ENCODE measurements at places on chromosomes 4 and X.

- DNase-seq, result no peak
These were observed 142.7 kb upstream of the NALF2 start for GRCh38 chrX:69361311-69361845.

DNA sequence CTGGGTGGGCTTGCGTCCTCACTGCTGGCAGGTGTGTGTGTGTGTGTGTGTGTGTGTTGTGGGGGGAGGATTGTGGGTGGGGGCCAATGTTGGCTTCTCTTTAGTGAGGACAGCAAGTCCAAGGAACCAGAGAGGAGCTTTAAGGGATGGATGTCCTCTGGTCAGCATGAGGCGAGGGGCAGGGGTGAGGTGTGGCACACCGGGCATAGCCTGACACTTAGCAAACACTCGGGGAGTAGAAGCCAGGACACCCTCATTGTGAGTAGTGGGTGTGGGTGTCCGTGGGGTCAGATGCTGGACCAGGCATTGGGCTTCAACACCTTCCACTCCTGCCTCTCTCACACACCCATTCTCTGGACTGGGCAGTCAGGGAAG is 2.8 kb downstream of the SORCS2 start:
- DNase-seq, result no peak

DNA sequence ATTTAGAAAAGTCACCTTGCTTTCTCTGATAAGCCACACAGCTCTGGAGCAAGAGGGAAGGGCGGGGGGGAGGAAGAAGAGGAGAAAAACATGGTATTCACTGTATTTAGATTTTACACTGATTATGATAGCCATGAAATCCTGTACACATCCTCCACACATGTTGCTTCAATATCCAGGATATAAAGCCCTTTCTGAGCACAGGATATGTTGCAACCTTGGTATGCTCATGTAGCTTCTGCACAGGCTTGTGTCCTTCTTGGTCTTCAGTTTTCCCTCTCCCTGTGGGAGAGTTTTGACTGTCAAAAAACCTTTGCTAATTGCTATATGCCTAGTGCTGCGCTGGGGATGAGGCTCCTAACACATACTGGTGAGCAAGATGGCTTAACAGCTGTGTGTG is 61.9 kb upstream of the DAPP1 start:
- no peak for DNase-seq

DNA sequence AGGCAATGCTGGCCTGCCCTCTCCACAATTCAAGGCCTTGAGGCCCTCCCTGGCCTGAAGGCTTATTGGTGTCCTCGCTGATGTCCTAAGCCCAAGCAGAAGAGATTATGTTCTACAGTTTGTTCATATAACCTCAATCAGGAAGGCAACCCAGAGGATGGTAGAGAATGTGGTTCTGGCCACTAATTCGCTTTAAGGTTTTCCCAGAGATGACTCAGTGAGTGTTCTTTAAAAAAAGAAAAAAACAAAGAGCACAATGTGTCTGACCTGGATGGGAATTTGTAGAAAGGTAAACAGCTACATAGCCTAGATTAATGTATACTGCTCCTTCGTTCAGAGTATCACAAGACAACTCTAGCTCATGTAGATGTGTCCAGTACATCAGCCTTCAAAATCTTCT is 66.0 kb downstream of the MANBA start:
- no peak for DNase-seq

- DNase-seq, result peak; percentile 40
These were observed 11.0 kb upstream of the EIF4E start for GRCh38 chr4:98939892-98940298.

DNA sequence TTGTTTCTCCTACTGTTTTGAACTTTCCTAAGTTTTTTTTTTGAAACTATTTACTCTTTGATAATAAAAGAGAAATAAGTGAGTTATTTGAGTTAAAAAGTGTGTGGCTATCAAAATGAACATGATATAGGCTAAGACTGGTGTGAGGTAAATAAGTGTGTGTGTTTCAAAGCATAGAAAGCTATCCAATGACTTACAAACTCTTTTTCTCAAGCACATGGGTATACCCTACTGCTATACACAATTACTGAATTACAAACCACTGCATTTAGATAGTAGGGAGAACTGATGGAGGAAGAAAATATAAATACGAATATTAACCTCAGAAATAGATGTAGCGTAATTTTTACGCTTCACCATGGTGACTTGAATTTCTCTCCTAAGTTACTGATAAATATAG is 305.8 kb upstream of the ANXA10 start:
- no peak for DNase-seq

DNA sequence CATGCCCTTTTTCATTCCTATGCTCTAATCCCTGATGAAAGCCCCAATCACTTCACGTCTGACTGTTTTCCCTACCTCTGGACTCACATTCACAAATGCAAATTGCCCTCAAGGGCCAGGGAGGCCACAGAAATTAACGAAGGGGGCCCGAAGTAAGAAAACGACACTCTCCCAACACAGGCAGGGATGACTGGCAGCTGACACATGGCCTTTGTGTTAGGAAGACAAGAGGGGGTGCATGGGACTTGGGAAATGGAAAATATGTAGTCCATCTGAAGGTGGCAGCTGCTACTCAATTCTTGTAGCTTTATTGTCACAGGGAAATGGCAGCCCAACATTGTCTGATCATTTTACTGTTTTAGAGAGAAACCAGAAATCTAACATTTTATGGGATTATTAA is 12.3 kb upstream of the SPARCL1 start:
- no peak for DNase-seq

DNA sequence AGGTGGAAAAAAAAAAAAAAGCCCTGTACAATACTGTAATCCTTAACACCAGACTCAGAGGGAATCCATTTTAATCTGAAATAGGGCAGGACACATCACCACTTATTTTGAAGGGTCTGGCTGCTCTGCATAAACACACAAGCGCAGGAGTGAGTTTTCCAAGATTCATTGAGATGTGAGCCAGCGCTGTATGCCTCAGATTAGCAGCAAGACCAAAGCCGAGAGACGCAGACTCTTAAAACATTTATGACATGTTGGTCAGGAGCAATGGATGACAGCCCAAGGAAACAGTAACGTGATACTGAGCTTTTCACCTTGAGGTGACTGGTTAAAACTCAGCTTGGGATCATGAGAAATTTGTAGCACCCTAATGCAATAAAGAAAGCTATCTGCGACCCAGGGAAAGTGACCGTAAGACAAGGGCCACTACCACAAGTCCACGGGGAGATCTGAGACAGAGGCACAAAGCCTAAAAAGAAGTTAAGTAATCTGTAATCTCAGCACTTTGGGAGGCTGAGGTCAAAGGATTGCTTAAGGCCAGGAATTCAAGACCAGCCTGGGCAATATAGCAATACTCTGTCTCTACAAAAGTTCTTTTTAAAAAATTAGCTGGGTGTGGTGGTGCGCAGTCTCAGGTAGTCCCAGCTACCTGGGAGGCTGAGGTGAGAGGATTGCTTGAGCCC is 210.6 kb downstream of the COL25A1 start:
- no peak for DNase-seq

GRCh38 chrX:35392232-35392631 is 405.9 kb upstream of the MAGEB16 start:
- no peak for DNase-seq

DNA sequence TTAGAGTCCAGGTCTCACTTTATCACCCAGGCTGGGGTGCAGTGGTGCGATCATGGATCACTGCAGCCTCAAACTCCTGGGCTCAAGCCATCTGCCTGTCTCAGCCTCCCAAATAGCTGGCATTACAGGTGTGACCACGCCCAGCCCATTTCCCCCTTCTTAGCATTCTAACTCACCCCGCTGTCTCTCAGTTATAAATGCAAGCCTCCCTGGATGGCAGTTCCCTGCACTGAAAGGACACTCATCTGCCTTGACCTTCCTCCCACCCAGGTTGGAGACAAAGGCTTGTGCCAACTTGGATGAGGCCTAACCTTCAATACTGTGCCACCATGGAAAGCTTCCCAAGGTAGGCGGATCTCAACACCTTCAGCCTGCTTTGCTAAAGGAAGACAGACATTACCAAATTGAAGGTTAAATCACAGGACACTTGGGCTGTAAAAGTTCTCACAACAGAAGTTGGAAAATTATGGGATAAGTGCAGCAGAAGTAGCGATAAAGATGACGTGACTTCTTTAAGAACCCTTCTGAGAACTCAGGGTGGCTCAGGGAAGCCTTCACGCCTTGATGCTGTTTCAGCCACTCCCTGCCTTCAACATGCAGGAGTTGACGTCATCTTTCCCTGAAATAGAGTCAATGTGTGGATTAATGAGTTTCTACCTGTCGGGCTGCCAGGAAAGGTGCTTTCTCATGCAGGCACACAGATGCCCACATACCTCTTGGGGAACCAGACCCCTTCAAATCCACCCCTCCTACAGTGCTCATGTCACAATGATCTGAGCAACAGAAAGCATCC is 10.6 kb upstream of the GPM6B start:
- no peak for DNase-seq

Data from CD4-positive, alpha-beta T cell treated with Interleukin-15 for 4 hours (primary cell).